Activated CD4-positive, alpha-beta T cell treated with anti-CD3 and anti-CD28 coated beads, Interleukin-10, Interleukin-2, amounts not matched to agents 100 ng/mL and 50 ng/mL, durations not matched to agents 16 hours and 8 hours (primary cell): ENCODE measurements at places on chromosomes 1 and 21.

DNA sequence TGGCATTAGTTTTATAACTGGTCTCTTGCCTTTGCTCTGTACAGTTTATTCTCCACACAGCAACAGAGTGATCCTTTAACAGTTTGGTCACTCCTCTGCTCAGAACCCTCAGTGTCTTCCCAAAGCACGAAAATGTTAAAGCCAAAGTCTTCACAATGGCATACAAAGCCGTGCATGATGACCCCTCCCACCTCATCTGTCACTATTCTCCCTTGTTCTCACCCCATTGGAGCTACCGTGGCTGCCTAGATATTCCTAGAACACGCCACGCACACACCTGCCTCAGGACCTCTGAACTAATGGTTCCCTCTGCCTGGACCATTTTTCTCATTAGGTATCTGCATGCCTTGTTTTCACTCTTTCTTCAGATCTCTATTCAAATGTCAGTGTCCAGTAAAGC lies 8.6 kb upstream of the SEMA4A start:
- DNase-seq: no peak

GRCh38 chr1:220301630-220302029 lies 29.4 kb upstream of the RAB3GAP2 start:
- no peak for DNase-seq

- no peak for DNase-seq
Observed at GRCh38 chr21:15508554-15508953, 221.2 kb upstream of the USP25 start.

GRCh38 chr1:223421025-223421424 lies 27.8 kb downstream of the CCDC185 start:
- no peak for DNase-seq

DNA sequence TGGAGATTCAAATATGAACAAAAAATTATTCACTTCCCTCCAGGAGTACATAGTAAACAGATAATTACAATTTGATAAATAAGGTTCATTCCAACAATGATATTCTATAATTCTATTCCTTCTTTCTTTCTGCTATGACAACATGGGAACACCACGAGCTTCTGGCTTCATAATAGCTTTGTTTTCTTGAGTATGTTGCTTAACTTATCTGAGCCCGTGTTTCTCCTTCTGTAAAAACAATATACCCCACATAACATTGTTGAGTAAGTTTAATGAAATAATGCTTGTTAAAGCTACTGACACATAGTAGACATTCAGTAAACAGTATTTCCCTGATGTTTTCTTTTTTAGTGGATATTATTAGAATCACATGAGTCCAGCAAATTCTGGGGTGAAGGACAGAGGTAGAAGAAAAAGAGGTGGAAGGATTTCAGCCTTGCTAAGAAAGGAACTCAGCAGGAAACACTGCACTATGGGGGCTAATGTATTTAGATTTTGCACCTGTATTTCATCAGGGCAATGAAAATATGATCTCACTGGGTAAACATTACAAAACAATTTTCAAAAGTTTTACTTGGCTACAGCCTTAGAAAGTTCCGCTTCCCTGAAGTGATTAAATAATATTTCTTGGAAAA lies 430.8 kb upstream of the C1orf87 start:
- no peak for DNase-seq

GRCh38 chr1:109826930-109827349 lies 63.2 kb upstream of the EPS8L3 start:
- no peak for DNase-seq
